Motor neuron (in vitro differentiated cells): ENCODE measurements at places on chromosomes 11 and 22.

- no peak for ATAC-seq
Observed at GRCh38 chr22:43917521-43917920, 6.1 kb upstream of the PNPLA3 start.

DNA sequence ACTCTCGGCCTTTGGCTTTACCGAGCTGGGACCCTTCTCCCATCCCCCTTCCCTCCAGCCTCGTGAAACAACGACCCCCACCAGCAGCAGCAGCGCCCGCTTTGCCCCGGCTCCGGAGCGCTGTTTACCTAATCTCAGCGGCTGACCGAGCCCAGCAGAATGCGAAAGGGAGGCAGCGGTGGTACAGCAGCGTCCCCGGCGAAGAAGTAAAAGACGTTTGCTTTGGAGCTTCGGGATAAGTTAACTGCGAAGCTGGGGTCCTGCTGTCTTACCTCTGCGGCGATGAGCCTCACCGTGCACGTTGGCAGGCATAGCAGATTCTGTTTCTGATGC lies 2.0 kb upstream of the LARGE1 start:
- no peak for ATAC-seq

DNA sequence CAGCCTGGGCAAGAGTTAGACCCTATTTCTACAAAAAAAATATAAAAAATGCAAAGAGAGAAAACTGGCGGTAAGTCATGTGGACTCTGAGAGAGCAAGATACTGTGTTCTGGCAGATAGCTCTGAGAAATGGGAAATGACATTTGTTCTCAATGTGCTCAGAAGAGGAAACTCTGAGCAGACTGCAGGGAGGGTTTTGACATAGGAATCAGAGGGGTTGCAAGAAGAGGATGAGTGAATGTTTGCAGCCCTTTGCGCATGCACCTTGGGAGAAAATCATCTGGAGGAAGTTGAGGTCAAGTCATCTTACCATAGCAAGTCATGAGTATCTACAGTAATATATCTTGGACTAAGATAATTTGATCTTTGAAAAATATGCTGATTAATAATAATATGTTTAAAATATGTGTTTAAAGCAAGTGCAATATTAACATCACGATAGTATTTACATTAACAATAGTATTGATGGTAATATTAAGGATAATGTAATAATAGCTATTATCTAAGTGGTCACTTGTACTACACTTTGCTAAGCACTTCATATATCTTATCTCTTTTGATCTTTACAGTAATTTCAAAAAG lies 2.6 kb downstream of the ACER3 start:
- ATAC-seq, result no peak

DNA sequence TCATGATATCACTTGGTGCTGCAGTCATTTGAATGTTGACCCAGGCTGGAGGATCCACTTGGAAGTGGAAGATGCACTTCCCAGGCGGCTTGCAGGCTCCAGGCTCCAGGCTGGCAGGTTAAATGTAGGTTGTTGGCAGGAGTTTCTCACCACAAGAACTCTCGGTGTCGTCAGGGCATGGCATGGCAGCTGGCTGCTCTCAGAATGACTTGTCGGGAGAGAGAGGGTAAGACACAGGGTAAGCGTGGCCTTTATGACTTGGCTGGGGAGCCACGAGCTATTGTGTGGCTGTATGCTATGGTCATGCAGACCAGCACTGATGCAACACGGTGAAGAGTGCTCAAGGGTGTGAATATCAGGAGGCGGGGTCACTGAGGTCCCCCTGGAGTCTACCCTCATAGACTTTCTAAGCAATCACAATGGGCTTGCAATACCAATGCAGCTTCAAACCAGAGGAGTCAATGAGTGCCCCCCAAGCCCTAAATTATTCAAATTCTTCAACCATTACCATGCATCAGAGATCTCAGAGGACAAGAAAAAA lies 1027.7 kb downstream of the OPCML start:
- ATAC-seq, result no peak

GRCh38 chr22:41009222-41009948 lies 58.2 kb downstream of the RBX1 start:
- no peak for ATAC-seq

DNA sequence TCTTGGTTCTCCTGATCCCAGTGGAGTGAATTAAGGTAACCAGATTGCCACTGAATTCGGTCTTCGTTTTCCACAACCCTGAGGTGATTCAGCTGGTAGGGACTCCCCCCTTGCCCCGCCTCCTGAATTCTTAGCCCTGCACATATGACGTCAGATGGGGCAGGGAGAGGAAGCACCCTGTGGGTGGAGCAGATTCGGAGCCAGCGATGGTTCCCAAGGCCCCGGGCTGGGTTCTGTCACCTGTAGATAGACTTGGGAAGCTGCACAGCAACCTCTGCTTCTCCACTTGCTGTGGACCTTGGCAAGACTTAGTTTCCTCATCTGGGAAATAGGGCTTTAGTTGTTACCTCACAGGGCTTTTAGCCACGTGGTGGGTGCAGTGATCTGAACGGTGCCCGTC lies 67.8 kb downstream of the CTTN start:
- peak; percentile 25 for ATAC-seq

- ATAC-seq, result no peak
Observed at GRCh38 chr22:28094771-28095170, 175.7 kb upstream of the PITPNB start.

GRCh38 chr11:5891216-5891800 lies 1.7 kb upstream of the OR52E5 start:
- ATAC-seq, result no peak
